ENCODE measurements at places on chromosomes 2 and 18.

DNA sequence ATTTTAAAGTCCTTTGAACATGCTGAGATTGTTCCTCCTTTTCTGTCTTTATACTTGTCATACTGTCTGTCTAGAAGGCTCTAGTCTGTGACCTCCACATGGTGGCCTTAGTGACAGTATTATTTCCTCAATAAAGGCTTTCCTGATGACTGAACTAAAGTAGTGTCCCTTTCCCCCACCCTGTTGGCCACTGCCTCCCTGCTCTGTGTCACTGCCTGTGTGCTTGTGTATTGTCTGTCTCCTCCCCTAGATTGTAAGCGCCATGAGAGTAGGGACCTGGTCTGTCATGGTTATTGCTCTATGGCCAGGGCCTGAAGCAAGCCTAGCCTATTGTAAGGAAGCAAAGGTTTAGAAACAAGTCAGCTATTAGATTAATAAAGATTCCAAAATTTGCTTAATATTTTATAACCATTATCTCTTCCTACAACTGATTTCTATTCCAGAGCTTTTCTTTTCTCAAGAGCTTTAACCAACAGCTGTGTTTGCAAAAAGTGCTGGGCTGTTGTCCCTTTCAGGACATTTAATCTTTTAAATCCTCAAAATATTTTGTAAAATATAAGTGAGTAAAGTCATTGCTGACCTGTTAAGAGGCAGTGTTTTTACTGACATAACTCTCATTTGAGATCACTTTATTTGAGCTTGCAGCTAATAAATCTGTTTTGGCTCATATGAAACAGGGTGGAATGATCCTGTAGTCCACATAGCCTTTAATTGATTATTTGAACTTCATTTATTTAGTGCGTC lies 35.5 kb downstream of the DIS3L2 start:
- no peak for DNase-seq

DNA sequence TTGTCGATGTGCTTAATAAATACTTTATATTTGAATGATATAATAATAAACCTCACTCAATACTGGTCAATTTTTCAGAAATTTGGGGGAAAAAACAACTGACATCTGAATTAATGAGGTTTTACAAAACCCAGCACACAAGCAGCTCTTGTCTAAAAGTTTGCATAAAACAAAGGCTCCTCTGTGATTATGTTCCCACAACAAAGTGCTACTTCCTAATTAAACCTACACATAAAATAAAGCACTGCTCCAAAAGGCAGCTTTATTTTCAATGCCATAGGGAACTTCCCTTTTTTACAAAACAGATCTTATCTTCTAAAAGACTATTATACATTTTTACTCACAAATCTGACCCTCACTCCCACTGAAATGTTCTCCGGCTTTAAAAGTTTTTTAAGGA lies 47.1 kb downstream of the LAMA1 start:
- DNase-seq, result no peak

- no peak for DNase-seq
These were observed 31.2 kb downstream of the SALL3 start for GRCh38 chr18:79010802-79011201.

- DNase-seq, result no peak
These were observed 114.0 kb downstream of the CYP26B1 start for GRCh38 chr2:72033636-72034035.

GRCh38 chr2:155382776-155383175 lies 684.3 kb downstream of the KCNJ3 start:
- DNase-seq, result no peak

- DNase-seq, result no peak
These were observed 9.9 kb upstream of the KLHL30 start for GRCh38 chr2:238128534-238129001.

- DNase-seq, result no peak
These were observed 1.4 kb upstream of the CAPN10 start for GRCh38 chr2:240585101-240585500.

GRCh38 chr2:238176613-238177012 lies 17.8 kb downstream of the ERFE start:
- DNase-seq, result no peak

- DNase-seq, result no peak
These were observed 16.0 kb downstream of the CYB5A start for GRCh38 chr18:74275736-74276135.

DNA sequence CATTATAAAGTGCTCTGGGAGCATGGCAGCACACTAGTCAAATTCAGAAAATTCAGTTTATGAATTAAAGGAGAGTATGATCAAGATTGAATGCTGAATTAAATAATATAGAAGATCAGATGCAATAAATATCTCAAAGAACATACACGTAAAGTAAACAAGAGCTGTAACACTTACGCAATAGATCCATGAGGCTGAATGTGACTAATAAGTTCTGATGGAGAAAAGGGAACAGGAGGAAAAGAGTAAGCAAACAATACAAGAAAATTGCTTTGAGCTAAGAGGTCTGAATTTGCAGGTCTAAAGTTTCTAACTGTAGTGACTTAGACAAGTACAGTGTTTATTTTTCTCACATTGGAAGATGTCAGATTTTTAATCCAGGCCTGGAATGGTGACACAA lies 646.7 kb upstream of the ZNF804A start:
- DNase-seq, result no peak

- no peak for DNase-seq
These were observed 51.6 kb upstream of the CCBE1 start for GRCh38 chr18:59748628-59749360.

DNA sequence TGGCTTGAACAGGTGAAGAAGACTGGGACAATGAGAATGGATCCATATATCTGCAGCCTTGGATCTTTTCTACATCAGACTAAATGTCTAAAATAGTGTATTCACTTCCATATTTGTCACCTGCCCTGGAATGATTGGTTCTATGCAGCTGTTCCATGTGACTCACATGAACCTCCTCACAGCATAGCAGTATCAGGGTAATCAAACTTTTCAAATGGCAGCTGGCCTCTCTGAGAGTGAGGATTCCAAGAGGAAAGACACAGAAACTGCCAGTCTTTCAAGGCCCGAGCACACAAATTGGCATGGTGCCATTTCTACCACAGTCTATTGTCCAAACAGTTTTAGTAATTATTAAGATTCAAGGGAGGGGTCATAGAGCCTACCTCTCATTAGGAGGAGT lies 859.3 kb downstream of the BCL11A start:
- no peak for DNase-seq

GRCh38 chr2:97267411-97268074 lies 154.6 kb downstream of the ANKRD36 start:
- DNase-seq, result peak; percentile 2

GRCh38 chr2:28049899-28050298 lies 159.4 kb downstream of the BABAM2 start:
- no peak for DNase-seq

- DNase-seq, result no peak
These were observed 70.9 kb downstream of the CHRNA1 start for GRCh38 chr2:174693344-174693743.
